ENCODE measurements at places on chromosomes 12 and 14. TPM values are rescaled to one million over a fixed set of nuclear protein-coding genes. Genes with fewer than 3 reads are reported as not detected.

DNA sequence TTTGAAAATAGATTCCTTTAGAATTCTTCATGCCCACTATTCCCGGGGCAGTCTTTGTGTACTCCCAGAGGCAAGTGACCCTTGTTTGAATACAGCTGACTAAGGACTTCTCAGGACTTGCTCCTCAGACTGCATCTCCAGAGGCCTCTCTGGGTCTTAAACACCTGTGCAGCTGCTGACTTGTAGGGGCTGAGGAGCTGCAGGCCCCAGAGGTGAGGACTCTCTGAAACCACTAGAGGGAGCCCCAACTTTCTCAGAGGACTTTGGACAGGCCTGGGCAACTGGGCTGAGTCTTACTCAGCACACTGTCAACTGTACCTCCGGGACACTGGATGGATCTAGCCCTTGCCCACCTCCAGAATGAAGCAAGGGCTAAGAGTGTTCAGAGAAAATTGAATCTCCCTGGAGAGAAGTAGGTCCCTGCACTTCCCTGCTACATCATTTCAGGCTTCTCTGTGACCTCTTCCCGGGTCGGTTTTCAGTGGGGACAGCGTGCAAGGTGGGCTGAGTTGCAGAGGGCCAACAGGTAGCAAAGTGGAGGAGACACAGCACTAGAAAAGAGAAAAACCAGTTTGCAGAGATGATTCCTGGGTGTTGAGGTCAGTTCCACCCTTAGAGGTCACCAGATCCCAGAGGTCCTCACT is 164.6 kb downstream of the TMEM117 start:
- DNase-seq = peak; percentile 72

GRCh38 chr12:5453466-5453865 is 21.6 kb downstream of the NTF3 start:
- no peak for DNase-seq

GRCh38 chr12:11805043-11805442 is 155.6 kb downstream of the ETV6 start:
- no peak for DNase-seq

- DNase-seq = peak; percentile 17
Observed at GRCh38 chr12:119692997-119693396, 25.1 kb downstream of the PRKAB1 start.

DNA sequence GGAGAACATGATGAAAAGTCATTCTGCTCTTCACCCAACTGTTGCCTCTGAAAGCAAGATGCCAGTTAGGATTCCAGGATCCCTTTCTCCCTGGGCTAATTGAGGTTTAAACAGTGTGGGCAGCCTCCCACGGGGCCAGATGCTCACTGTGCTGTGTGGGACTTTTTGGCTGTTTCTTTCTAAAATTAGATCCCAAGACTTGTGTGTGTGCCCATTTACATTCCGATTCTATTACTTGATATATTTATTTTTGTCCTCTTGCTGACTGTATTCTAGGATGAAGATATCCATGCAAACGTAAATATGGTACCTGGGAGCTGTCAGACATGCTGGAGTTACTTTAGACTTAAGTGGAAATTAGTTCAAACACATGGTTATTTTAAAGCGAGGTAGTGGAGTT is 6.2 kb downstream of the IFT43 start:
- no peak for DNase-seq

- no peak for DNase-seq
Observed at GRCh38 chr12:104714369-104714768, 243.7 kb downstream of the SLC41A2 start.

DNA sequence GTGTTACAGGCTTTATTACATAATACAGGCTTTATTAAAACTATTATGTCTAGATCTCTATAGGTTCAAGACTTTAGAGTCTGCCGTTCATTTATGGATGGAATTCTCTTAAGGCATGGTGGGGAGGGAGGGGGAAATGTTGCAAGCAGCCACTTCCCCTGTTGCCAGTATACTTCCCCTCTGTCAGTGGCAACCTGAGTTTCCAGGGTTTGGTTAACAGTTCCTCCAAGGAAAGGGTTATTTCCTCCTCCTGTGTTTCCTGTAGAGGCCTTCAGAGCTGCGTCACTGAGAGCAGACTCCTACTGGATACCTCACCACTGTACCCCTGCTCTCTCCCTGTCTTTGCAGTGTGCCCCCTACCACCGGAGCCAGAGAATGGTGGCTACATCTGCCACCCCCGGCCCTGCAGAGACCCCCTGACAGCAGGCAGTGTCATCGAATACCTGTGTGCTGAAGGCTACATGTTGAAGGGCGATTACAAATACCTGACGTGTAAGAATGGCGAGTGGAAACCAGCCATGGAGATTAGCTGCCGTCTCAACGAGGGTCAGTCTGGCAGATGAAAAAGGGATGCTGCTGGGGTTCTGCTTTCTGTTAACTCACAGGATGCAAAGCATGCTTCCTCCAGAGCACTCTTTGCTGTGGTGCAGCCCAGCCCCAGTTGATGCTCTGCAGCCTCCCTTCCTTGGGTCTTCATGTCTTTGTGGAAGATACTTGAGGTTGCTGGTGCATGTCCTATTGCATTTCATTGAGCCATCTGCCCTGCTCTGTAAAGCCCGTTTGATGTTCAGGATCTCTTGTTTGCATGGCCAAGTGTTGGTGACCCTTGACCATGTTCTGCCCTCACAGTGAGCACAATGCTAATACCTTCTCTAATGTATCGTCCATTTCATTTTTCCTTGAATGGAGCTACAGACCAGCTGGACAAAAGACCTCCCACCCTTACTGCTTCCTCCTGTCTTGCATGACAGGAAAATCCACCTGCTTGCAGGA is 63.6 kb upstream of the SRSF5 start:
- no peak for DNase-seq

GRCh38 chr14:85439696-85440328 is 90.1 kb upstream of the FLRT2 start:
- peak; percentile 75 for DNase-seq

The GPR84 gene
- 0.11 TPM for polyA plus RNA-seq

DNA sequence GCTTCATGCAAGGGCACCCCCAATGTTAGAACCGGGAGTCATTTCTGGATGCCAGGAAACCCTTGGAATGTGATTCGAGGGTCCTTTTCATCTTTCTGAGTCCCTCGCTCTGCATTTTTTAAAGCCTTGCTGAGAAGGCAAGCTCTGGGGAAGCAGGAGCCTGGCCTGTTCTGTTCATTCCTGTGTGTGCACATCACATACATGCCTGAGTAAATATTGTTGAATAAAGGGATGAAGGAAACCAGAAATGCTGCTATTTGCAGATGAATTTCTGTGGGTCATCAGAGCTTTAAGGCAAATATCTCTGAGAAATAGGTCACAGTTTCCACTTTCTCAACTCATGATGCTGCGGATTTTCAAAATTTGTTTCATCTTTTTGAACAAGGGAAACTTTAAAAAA is 170.1 kb downstream of the PAH start:
- no peak for DNase-seq

The RFLNA gene
- polyA plus RNA-seq = 0.20 TPM

- DNase-seq = peak; percentile 76
Observed at GRCh38 chr12:106386813-106387535, 29.4 kb downstream of the POLR3B start.

The OTX2 gene
- polyA plus RNA-seq = not detected

The FOXG1 gene
- polyA plus RNA-seq = not detected

Measured in mammary epithelial cell (primary cell).